ENCODE measurements at places on chromosomes 4 and X.
A peak's percentile ranks its signal among the peaks of the same experiment; 100 is the strongest.

DNA sequence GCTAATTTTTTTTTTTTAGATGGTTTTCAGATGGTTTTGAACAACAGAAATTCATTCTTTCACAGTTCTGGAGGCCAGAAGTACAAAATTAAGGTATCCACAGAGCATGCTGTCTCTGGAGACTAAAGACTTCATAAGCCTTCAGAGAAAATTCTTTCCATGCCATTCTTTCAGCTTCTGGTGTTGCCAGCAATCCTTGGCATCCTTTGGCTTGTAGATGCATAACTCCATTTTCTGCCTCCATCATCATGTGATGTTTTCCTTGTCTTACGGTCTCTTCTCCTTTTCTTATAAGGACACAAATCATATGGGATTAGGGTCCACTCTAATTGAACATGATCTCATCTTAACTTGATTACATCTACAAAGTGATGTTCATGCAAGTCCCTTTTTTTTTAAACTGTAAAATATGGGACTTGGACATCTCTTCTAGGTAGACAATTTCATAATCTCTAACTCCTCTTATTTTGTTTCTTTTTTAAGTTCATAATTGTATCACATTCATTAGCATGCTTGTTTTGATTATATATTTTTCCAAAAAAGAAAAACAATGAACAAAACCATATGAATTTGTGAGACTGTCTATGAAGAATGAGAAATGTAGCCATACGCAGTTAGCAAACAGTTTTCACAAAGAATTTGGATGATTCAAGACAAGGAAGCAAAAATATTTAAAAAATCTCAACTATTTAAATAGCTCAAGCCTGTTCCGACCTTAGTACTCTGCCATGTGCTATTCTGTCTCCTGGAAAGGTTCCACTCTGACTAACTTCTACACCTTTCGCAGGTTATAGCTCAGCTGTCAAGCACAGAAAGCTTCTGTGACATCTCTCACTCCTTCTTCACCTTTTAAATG is 53.1 kb upstream of the GIMD1 start:
- no peak for DNase-seq

GRCh38 chrX:47576021-47576898 is 6.0 kb upstream of the TIMP1 start:
- DNase-seq, result no peak

GRCh38 chr4:188266386-188266785 is 127.1 kb downstream of the TRIML1 start:
- DNase-seq, result no peak

GRCh38 chr4:95641571-95641970 is 92.8 kb upstream of the UNC5C start:
- no peak for DNase-seq

DNA sequence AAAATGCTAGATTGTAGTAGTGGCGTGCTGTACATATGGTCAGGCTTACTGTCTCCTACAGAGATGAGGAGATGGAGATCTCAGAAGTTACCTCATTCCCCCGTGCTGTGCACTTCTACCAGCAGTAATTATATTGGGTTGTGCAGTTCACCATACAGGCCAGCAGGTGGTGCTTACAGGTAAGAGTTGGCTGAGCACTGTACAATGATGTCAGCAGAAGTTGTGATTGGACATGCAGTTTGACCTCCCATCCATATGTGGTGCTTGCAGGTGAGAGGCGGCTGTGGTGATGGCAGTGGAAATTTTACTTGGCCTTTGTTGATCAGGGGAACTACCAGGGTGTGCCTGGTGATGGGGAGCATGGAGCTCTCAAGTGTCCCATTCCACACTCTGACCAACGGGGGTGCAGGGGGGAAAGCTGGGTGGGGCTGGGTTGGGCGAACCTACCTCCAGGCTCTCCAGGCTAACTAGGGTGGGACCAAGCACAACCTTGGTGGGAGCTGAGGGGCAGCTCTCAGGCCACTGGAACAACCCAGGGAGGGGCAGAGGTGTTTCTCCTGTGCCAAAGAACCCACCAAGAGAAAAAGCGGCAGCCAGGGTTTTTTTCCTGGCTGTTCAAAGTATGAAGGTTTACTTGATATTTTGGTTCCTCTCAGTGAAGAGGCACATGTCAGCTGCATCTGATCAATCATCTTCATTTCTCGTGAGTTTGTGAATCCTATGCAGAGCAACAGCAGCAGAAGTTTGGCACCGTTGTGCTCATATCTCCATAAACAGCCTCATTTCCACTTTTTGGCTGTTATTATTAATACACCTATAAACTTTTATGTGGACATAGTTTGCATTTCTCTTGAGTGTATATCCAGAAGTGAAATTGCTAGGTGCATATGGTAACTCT is 73.8 kb upstream of the FREM3 start:
- peak; percentile 11 for DNase-seq

GRCh38 chrX:153318811-153319210 is 2.8 kb downstream of the PNMA6F start:
- DNase-seq, result no peak

Measured in pons (tissue), 1 donor.